CD4-positive, alpha-beta T cell treated with Interleukin-2 at 100 ng/mL for 4 hours (primary cell): ENCODE measurements at places on chromosomes 13 and 19.

DNA sequence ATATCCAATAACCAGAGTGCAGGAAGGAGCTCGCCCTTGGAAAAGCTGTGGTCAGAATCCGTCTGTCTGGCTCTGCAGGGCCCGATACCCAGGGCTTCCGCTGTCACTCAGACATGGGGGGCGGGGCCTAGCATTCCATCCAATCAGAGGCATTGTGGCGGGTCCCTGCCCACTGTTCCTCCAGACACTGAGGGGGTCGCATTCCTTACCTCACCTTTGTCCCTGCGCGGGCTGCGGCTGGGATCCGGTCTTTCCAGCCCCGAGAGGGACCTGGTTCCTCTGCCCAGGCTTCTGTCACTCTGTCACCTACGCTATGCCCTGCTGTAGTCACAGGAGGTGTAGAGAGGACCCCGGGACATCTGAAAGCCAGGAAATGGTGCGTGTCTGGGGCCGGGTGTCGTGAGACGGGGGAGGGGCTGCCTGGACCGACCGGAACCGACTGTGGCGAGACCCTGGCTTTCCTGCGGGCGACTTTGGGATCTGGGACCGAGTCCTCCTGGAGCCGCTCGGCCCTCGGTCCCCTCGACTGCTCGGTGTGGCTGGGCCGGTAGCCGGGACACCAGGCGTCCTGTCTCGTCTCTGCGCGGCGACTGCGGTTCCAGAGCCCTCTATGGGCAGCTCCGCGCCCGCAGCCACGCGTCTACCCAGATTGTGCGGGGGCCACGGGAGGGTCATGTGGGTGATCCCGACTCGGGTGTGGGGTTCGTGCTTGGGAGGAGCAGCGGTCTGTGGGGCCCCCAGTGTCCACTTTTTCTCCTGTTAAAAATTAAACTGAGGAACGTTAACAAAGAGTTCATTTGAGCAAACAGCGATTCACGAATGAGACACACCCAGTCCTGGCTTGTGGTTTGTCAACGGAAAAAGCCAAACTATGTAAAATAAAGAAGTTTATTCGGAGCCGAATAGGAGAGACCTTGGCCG lies at the start of gene ZNF69:
ZNF69 (plus strand) TSS at position 172 of the 921 bp plus-strand sequence; CDS start at position 314, 142 bp downstream.
- DNase-seq, result peak; percentile 41

DNA sequence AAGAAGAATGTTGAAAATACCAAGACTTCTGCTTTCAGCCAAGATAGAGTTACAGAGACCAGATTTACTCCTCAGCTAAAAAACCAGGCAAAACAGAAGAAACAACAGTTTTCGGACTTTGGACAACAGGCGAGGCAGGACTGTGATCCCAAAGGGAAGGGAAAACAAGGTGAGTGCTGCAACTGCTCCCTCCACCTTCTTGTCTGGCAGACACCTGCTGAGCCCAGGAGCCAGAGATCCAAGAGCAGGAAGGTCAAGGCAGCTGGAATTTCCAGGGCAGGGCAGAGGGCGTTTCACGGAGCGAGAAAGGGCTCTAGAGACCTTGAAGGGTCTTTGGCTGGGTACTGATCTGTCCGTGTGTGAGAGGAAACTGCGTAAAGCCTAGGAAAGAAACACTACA lies 32.9 kb upstream of the SLC7A9 start:
- no peak for DNase-seq

GRCh38 chr19:17105556-17105955 lies 30.0 kb downstream of the MYO9B start:
- DNase-seq, result no peak

GRCh38 chr13:53013113-53013512 lies 15.5 kb upstream of the OLFM4 start:
- DNase-seq, result no peak

- peak; percentile 10 for DNase-seq
These were observed 45.8 kb downstream of the RUBCNL start for GRCh38 chr13:46341112-46341711.

GRCh38 chr13:34583181-34583580 lies 358.9 kb upstream of the NBEA start:
- no peak for DNase-seq

GRCh38 chr13:37648609-37649008 lies 50.0 kb upstream of the POSTN start:
- DNase-seq, result no peak

- DNase-seq, result no peak
These were observed 245.6 kb downstream of the DACH1 start for GRCh38 chr13:71621174-71622124.

DNA sequence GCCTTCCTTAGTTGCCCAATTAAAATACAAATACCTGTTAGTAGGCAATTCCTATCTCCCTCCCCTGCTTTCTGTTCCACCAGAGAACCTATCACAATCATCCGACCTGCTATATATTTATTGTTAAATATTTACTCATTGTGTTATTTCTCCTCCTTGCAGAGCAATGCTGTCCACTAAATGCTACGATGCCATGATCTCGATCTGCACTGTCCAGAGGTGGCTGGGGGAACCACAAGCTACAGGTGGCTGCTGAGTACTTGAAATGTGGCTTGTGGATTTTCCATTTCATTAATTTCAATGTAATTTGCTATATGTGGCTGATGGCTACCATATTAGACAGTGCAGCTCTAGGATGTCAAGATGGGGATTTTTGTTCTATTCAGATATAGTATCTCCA lies 5.1 kb downstream of the KLK6 start:
- no peak for DNase-seq

- no peak for DNase-seq
These were observed 418.1 kb upstream of the ARGLU1 start for GRCh38 chr13:106986033-106986484.

DNA sequence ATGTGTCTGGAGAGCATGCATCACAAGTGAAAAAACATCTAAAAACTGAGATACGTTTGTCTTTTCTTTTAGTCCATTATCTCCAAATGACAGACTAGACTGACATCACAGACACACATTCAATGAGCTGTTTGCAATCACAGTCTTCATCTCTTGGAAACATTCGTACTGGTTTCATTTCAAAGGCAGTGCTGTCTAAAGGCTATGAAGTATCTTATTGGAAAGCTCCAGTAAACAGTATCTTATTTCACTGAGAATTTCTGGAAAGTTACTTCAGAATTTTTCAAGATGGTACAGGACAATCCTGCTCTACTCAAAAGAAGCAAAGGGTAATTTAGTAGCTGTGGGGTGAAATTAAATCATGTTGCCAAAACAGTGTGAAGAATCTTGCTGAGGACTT lies 53.5 kb upstream of the TNFRSF19 start:
- no peak for DNase-seq

GRCh38 chr13:51966186-51966585 lies 45.1 kb downstream of the ATP7B start:
- DNase-seq, result no peak

GRCh38 chr19:18058208-18059009 lies 28.3 kb downstream of the IL12RB1 start:
- peak; percentile 85 for DNase-seq

DNA sequence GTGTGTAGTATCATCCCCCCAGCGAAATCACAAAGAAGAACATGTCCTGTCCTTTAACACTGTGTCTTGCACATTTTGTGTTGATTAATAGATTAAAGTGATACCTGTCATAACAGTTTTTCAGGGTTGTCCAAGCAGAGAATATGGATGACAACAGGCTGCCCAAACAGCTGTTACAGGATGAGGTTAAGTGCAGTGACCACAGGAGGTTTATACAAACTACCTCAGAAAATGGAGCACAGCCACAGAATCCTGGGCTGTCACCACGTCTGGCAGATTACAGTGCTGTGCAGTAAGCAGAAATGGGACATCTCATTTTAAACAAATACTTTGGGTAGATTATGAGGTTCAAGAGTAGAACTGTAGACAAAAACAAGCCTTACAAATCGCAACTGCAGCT lies 575.6 kb downstream of the DCT start:
- DNase-seq, result no peak

DNA sequence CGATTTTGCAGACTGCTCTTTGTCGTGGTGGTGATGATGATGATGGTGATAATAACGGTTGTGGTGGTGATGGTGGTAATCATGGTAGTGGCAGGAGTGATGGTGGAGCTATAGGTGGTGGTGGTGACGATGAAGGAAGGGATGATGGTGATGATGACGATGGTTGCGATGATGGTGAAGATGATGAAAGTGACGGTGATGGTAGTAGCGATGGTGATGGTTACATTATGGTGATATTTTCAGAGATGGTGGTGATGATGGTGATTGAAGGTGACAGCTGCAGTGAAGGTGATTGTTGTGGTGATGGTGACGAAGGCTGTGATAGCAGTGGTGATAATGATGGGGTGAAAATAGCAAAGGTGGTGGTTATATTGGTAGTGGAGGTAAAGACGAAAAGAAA lies 2.1 kb upstream of the ADGRE3 start:
- no peak for DNase-seq

DNA sequence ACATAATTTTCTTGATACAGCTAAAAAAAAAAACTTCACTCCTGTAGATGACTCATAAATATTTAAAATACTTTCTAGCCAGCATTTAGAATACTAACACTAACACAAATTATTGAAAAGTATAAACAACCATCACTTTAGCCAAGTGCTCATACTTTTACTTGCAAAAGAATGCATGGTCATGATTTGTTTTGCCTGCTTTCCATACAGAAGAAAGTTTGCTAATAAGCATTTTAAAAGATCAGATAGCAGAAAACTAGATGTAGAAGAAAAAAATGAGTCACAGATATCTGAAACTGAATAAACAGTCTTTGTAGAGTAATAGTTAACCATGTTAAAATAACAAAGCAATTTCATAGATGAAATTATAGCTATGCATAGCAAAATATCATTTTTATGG lies 2280.4 kb upstream of the PCDH20 start:
- DNase-seq, result no peak

- DNase-seq, result no peak
These were observed 5.9 kb downstream of the LRRC4B start for GRCh38 chr19:50562329-50562728.

DNA sequence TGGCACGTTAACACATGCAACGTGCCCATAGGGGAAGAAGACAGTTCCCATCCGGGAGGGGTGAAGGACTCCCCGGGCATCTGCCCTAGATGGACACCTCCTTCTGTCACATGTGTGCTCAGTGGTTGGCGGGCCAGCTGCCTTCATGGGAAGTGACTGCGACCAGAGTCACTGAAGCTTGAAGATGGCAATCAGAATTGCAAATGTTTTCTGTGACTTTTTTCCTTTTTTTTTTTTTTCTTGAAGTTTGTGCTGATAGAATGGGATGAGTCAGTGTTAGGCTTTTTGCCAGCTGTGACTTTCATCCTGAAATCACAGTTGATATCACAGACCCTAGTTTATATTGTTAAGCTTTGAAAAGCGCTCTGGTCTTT lies 109.2 kb upstream of the MCF2L start:
- DNase-seq, result no peak

DNA sequence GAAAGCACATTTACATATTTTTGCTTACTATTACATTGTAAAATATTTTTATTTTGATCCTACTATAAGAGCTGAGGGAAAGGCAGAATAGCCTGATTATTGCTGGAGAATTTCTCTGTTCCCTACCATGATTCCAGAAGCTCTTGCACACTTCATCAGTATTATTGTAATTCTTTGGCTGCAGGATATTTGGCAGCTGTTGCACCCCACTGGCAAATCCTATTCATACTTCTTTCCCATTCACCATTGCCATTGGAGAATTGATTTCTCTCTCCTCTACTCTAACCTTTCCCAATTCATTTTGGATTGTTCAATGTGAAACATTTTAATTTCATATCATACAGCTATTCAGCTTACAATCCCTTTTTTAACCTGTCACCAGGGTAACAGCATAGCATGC lies 238.0 kb downstream of the GGACT start:
- no peak for DNase-seq

GRCh38 chr19:608155-609003 lies 18.7 kb downstream of the HCN2 start:
- DNase-seq, result no peak

DNA sequence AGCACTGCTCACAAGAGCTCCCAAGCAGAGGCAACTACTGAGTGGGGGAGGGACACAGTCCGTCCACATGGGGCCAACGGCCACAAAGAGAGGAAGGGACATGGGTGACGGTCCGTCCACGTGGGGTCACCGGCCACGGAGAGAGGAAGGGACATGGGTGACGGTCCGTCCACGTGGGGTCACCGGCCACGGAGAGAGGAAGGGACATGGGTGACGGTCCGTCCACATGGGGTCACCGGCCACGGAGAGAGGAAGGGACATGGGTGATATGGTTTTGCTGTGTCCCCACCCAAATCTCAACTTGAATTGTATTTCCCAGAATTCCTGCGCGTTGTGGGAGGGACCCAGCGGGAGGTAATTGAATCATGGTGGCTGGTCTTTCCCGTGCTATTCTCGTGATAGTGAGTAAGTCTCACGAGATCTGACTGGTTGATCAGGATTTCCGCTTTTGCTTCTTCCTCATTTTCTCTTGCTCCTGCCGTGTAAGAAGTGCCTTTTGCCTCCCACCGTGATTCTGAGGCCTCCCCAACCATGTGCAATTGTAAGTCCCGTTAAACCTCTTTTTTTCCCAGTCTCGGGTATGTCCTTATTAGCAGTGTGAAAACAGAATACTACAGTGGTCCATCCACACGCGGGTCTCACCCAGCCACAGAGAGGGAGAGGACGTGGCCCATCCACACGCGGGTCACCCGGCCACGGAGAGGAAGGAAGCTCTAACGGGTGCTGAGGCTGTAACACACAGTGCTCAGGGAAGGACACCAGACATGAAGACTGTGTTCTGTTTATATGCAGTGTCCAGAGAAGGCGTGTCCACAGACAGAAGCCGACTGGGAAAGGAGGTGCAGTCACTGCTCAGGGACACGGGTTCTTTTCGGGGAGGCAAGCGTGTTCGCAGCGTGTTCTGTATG lies 48.5 kb downstream of the GAS6 start:
- peak; percentile 33 for DNase-seq

- peak; percentile 69 for DNase-seq
These were observed 25.0 kb downstream of the ERCC5 start for GRCh38 chr13:102870677-102871415.

DNA sequence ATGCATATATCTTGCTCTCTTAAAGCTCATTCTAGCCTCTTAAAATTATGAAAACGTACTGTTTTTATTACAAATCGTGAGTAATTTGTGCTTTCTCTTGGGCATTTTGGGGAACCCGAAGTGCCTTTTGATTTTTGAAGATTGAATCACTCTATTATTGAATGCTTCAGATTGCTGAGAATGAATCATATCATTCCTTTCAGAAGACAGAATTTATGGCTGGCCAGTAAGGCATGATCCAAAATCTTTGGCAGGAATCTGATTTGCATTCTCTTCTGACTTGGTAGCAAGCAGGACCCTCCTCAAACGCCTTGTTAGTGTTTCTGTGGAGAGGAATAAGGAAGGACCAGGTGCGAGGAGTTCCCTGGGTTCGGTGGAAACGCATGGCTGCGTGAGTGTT lies 49.5 kb downstream of the STARD13 start:
- DNase-seq, result no peak

DNA sequence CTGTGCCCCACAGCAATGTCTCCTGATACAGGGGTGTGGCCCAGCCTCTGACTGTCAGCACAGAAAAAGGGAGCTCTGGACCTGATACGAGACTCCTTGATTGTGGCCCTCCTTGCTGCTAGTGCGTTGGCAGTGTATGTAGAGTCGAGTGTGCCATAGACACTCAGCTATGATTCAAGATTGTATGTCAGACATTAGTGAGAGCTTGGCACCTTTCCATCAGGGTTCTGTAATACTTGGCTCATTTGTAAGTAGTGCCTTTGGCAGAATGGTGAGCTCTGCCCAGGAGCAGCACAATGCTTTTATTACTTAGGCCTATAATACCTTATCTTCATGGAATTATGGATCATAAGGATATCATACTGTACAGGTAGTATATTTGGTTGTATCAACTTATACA lies 83.4 kb downstream of the ATP8A2 start:
- DNase-seq, result no peak
